MV-4-11 (cell line): ENCODE measurements at places on chromosomes 2 and 18.
A peak's percentile ranks its signal among the peaks of the same experiment; 100 is the strongest.

GRCh38 chr18:68494802-68495581 lies 219.9 kb downstream of the TMX3 start:
- DNase-seq = no peak

DNA sequence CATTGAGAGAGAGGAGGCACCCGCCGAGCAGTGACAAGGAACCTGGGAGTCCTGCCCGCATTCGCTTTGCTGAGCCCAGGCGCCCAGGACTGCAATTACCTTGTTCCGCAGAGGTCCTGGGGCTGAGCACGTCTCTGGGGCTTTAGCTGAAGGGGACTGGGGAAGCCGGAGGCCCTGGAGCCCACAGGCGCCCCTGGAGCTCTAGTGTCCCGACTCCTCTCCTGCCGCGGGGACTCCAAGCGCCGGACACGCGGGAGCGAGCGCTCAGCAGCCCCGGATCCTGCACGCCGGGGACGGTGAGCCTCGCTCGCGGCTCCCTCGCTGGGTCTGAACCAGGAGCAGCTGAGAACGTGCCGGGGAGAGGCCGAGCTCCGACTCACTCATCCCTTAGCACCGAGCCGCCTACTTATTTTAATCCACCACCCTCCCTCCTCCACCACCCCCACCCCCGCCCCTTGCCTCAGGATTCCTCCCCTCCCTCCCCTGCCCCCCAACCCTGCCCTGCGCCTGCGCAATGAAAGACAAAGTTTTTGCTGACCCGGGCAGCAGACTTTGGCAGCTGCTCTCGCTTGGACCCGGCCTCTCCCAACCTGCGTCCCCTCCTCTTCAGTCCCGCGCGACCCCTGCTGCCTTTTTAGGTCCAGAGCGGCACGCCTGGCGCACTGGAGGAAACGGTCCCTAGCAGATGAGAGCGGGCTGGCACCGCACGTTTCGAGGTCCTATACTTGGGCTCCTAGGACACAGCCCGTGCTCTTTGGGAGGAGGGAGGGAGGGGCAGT lies at the start of gene OSR1:
OSR1 (minus strand) TSS at position 382 of the 779 bp plus-strand sequence. CDS start 4,818 bp downstream, outside the sequence.
- DNase-seq = no peak

DNA sequence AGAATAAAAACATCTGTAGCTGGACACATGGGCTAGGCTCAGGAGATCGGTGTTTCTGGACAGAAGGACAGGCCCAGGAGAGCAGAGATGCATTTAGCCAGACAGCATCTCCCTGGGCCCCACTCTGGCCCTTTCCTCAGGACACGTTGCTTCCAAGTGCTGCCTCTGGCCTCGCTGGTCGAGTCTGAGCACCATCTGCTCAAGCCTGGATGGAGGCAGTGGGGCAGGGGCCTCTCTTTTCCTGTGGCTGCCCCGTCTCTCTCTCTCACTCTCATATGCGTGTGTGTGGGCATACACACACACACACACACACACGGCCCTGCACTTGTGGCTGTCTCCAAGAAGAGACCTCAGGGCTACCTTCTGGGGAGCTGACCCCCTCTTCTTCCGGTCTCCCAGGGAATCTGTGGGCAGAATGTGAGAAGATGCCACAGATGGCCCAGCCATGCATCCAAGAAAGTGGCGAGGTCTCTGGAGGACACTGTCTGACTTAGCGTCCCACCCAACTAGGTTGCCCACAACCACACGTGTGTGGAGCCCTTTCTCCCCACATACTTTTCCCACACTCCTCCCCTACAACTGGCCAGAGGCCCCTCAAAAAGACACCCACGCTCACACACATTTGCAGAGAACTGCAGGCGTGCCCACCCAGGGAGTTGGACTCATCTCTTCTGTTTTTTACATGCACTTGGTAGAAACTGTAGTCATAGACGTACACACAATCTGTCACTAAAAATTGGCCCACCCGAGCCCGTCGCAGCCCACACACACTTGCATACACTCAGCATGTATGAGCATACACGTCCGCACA lies 19.9 kb downstream of the CELF4 start:
- no peak for DNase-seq

DNA sequence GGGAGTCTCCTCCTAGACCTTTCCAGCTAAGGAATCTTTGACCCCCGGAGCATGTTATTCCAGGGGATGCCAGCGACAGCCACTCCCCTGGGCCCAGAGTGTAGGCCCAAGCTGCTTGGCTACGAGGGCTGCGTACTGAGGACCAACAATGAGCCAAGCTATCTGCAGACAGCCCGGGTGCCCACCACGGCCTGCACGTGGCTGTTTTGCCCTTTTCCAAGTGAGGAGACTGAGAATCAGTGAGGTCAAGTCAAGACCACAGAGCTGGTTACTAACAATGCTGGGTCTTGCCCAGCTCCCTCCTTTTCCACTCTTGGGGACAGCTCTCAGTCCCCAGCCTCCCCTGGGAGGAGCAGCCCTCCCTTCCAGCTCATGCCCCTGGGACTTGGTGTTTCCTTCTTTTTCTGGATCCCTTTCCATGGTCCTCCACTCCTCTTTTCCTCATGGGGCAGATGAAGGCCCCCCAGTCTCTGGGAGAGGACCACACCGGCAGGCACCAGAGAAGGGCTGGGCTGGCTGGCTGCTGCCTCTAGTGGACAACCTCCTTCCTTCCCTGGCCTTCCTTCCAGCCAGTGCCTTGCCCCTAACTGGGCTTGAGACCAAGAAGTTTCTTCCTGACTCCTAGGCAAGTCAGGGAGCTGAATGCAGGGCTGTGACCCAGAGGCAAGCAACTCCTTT lies 550 bp upstream of the MALL start:
- DNase-seq = no peak

DNA sequence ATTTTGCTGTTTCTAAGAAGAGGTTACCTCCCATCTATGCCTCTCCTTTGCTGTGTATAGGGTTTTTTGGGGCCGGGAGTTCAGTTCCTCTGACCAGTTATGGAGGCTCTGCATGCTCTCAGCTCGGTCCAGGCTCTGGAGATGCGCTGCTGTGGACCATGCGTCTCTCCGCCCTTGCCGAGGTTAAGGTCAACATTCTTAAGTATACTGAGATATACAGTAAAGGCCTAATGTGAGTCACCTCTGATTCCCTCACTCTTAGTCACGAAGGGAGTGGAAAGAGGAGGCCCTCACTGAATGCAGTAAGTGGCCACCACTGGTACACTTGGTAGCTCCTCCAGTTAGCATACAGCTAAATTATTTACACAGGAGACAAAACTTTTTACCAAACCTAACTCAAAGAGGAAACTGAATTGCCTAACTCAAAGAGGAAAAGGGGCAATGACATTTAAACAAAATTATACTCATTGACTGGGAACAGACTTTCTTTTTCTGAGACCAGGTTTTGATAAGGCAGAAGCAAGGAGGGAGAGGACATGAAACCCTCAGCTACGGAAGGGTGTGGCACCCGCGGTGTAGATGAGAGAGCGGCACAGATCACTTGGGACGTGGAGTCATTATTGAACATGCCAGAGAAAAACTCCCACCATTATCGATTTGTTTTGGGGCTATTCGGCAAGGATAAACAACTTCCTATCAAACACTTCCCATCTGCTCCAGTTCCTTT lies 98.7 kb downstream of the COPS8 start:
- no peak for DNase-seq

DNA sequence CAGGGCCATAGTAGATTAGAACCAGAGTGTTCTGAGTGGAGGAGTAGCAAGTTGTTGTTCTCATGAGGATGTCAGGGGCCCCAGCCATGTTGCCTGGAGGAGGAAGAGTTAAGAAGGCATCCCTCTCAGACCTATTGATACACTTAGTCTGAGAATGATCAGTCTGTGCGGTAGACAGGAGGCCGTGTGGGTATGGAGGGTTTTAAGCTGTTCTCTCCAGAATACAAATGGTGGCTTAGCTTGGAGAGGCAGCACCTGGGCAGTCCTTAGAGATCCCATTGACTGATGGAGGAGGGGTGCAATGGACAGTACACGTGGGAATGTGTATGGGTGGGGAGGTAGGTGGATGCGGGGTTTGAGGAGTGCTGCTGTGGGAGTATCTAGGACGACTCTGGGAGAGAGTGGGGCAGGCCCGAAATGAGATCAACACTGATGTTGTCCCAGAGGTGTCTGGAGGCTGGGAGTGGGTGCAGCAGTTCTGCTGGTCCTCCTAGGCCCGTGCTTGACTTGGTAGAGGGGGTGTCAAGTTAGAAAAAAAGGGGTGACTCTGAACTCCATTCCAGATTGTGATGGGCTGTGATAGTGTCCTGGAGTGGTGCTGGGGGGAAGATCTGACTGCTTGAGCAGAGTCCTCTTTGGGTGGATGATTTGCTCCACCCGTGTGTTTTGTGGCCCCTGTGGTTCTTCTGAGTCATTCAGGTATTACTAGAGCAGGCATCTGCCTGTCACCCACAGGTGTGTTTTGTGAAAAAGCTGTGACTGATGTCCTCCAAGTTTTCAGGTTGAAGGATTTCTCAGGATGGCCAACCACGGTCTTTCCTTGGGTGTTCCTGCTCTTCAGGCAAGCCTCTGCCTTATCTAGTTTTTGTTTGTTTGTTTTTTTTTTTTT lies 44.7 kb downstream of the C2orf42 start:
- DNase-seq = no peak

- DNase-seq = no peak
Observed at GRCh38 chr2:230984393-230985220, 11.3 kb upstream of the SPATA3 start.

GRCh38 chr2:236282406-236282805 lies 18.2 kb upstream of the ASB18 start:
- no peak for DNase-seq

- DNase-seq = no peak
Observed at GRCh38 chr2:147577323-147577997, 267.4 kb upstream of the ACVR2A start.

GRCh38 chr2:232493701-232494474 lies 6.3 kb upstream of the ECEL1 start:
- DNase-seq = no peak

GRCh38 chr2:69375494-69376353 lies 11.3 kb downstream of the GFPT1 start:
- DNase-seq = peak; percentile 27

DNA sequence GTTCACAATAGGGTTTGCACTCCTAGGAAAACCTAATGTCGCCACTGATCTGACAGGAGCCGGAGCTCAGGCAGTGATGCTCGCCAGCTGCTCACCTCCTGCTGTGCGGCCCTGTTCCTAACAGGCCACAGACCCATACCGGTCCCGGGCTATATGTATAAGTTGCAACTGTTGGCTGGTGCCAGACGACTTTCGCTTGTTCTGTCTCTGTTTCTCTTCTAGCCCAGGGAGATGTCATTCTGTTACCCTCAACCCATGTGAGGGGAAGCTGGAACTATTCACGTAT lies 170.3 kb downstream of the BCL2 start:
- DNase-seq = no peak

- no peak for DNase-seq
Observed at GRCh38 chr2:156005531-156005930, 327.0 kb downstream of the NR4A2 start.

DNA sequence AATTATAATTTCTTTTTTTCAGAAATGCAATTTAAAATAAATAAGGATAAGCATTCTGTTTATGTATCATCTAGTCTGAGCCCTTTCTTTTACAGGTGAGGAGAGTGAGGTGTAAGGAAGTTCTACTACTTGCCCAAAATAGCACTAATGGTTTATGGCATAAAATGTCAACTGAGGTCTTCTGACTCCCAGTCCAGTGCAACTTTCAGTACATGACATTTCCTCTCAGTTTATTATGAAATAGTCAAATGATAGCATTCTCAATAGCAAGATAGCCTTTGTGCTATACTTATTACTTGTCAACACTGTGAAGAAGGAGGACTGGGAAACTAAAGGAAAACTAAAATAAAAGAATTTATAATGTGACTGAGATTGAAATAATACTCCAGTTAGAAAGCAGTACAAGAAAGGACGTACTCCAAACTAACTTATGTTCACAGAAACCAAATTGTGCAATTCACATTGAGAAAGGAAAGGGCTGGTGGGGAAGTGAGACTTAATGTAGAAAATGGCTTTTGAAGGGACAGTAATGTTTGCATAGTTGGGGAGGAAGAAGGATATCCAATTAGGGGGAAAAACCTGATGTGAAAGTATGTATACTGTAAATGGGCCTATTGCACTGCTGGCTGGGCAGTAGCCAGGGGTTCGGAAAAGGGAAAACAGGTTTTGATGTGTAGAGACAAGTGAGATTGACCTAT lies 166.7 kb upstream of the ZEB2 start:
- peak; percentile 97 for DNase-seq

- DNase-seq = peak; percentile 26
Observed at GRCh38 chr2:240624011-240624949, 1.0 kb upstream of the GPR35 start.

GRCh38 chr2:375270-375955 lies 87.5 kb upstream of the ALKAL2 start:
- no peak for DNase-seq

- no peak for DNase-seq
Observed at GRCh38 chr2:215571689-215572088, 135.8 kb upstream of the FN1 start.

GRCh38 chr18:22523481-22523880 lies 105.8 kb upstream of the CTAGE1 start:
- DNase-seq = no peak

DNA sequence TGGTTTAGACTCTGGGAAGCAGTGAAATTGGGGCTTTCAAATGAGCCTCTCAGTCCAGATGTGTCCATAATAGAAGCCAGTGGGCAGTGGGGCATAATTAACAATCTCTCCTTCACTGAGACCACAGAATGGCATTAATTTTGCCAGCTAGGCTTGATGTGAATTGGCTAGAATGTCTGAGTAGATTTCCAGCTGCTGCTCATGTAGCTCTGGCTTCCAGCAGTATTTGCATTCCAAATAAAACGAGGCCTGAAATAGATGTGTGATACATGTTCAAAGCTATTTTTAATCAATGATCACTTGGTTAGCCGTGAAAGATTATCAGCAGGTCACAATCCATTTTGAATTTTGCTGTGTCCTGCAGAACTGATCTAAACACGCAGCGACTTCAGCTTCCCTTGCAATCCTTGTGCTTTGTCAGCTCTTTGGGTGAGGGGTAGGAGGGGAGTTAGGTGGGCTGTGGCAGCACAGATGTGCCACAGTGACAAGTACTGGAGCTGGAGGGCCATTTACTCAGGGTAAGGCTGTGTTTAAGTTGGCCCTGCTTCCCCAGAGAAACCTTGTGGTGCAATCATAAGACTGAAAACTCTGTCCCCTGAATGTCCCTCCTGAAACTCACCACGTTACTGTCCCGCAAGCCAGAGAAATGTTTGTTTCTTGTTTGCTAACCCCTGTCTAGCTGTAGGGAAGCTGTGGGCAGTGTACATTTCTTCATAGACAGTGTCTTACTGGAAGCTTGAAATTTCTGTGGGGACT lies 56.9 kb upstream of the TMEM178A start:
- peak; percentile 82 for DNase-seq

DNA sequence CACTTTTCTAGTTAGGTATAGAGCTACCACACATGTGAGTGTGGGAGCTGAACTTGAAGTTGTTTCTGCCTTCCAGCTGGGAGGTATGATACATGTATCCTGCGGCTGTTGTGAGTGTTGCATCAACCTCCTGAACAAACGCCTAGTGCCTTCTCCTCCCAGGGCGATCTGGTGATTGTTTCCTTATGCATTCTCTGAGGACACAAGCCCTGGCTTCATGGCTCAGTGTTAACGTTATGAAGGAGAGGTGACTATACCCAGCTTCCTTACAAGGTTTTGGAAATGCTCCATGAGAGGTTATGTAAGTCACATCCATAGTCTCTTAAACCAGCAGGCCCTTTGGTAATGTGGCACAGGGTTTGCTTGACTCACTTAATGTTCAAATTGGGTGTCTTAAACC lies 64.9 kb downstream of the SPRED2 start:
- DNase-seq = peak; percentile 76

- no peak for DNase-seq
Observed at GRCh38 chr2:191165176-191165643, 14.4 kb upstream of the STAT4 start.

GRCh38 chr2:184875212-184875611 lies 276.9 kb downstream of the ZNF804A start:
- DNase-seq = no peak
